ENCODE measurements at places on chromosomes 1 and 21. TPM values are rescaled to one million over a fixed set of nuclear protein-coding genes. Genes with fewer than 3 reads are reported as not detected.

The MYCL gene
- 97.7 TPM for total RNA-seq

The APCS gene
- total RNA-seq, result not detected

The TMEM200B gene
- total RNA-seq, result 5.8 TPM

The ZBTB8B gene
- total RNA-seq, result 0.44 TPM

The LMOD1 gene
- total RNA-seq, result 0.20 TPM

The FAAH gene
- 1.7 TPM for total RNA-seq

The TEDDM1 gene
- not detected for total RNA-seq

The KRTAP11-1 gene
- total RNA-seq, result not detected

The LCE2B gene
- not detected for total RNA-seq

The FCRL5 gene
- total RNA-seq, result not detected

The CD247 gene
- not detected for total RNA-seq

The PLCH2 gene
- 61.4 TPM for total RNA-seq

Data from glutamatergic neuron (in vitro differentiated cells).